ENCODE measurements at places on chromosomes 3 and 15.
A peak's percentile ranks its signal among the peaks of the same experiment; 100 is the strongest.

GRCh38 chr15:85137489-85138168, 156.0 kb downstream of the PDE8A start:
- DNase-seq: no peak

DNA sequence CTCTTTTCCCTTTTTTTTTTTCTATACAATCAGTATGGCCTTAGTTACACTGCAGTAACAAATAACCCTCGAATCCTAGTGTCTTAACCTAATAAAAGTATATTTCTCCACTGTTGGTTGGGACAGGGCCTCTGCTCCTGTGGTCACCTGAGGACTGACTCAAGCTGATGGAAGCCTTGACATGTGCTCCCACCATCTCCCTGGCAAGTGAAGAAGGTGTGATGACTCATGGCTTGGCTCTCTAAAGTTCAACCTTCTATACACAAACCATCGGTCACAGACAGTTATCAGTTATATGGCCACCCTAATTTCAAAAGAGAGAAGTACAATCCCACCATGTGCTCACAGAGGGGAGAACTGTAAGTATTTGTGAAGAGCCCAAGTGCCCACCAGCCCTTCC, 65.8 kb upstream of the CACNA2D3 start:
- no peak for DNase-seq

- DNase-seq: no peak
Observed at GRCh38 chr15:64969401-64969800, 20.3 kb downstream of the SPG21 start.

DNA sequence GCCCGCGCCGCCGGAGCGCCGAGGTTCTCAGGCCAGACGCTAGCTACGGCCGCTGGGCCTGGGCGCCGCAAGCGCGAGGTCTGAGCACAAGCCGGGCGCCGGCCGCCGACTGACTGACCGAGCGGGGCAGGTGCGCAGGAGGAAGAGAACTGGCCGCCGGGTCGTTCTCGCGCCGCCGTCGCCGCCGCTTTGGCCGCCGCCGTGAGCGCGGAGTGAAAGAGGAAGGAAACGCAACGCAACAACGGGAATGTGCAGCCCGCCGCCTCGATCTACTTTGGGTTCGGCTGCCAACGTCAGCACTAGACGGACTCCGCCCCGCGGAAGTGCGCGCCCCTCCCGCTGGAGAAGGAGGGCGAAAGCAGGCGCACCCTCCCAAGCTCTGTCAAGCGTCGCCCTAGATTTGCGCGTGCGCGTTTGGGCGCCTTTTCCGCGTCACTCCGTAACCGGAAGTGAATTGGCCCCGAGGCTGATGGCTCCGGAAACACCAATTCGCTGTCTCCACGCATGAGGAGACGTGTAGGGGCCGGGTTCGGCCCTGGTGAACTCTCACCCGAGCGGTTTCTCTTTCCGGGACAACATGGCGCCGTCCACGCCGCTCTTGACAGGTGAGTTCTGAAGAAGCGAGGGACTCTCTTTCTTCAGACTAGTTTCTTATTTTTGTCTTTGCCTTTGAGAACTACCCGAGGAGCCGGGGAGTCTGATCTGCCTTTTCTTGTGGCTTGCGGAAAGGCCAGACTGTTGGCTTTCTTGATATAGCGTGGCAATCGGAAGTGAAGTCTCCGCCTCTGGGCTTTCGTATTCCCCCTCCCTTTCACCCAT, at the start of the genes EIF2A and SERP1:
EIF2A (plus strand) TSS at position 562 of the 819 bp plus-strand sequence; CDS start at position 578, 16 bp downstream.
SERP1 (minus strand) TSS at position 271 of the 819 bp plus-strand sequence. CDS start 361 bp downstream, outside the sequence.
- DNase-seq: peak; percentile 95

DNA sequence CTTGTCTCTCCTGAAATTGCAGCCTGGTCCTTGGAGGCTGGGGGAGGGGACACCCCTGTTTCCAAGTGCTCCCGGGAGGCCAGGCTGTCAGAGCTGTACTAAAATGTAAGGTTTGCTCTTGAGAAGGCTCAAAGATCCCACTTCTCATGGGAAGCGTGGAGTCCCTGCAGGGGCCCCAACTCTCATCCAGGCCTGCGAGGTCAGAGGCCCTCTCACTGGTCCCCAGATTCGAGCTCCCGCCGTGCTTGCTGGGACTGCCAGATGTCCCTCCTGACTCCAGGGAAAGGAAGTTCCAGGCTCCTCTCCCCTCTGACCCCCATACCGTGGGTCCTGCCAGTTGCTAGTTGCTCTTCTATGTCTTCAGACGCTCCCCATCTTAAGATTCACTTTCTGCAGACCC, 14.5 kb upstream of the ANPEP start:
- DNase-seq: no peak

DNA sequence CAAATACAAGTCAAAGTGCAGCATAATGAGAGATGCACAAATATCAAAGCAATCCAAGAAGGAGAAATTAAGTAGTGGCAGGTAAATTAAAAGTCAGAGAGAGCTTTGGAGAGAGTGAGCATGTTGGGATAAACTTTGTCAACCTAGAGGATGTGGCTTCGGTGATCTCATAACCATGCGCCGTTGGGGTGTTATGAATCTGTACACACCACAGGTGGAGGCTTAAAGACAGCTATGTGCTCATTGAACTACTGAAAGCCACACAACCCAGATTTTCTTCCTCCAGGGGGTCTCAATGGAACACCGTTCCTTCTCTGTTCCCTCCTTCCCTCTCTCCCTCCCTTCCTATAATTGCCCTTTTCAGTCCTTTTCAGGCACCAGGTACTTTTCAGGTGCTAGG, 52.0 kb downstream of the SUCNR1 start:
- DNase-seq: no peak

- no peak for DNase-seq
Observed at GRCh38 chr3:46091046-46091445, 63.8 kb upstream of the XCR1 start.

- no peak for DNase-seq
Observed at GRCh38 chr3:188306435-188307005, 152.6 kb downstream of the LPP start.

DNA sequence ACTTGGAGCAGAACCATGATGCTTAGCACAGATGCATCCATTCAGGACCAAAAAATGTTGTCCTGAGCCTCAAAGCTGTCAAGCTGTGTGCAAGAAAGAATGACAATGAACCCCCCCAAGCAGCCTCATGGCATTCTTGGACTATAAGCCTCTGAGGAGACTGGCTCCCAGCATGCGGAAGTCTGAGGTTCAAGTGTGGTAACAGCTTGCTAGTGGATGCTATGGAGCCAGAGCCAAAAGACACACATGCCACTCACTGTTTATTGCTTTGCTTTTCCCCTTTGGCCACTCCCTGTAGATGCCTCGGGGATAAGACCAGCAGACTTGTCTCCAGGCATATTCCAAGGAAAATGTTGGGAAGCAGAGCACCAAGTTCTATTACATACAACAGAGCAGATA, 38.2 kb upstream of the SNRK start:
- DNase-seq: no peak

GRCh38 chr3:190644035-190644434, 130.2 kb downstream of the IL1RAP start:
- no peak for DNase-seq

DNA sequence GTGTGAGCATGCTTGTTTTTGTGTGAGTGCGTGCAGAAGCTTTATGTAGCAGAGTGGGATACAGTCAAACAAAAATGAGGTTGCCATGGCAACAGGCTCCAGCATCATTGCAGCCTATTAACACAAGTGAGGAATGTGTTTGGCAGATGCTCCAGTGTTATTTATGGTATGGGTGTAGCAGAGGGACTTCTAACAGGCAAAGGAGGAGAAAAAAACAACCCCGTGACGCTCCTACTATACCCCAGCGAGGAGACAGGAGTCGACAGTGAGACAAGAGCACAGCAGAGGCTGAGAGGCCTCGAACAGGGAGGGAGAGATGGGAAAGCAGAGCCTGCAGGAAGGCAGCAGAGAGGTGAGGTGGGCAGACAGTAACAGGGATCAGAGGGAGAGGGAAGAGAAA, 4.9 kb downstream of the ADCY5 start:
- no peak for DNase-seq

GRCh38 chr3:72681598-72681997, 166.6 kb downstream of the SHQ1 start:
- no peak for DNase-seq

- DNase-seq: no peak
Observed at GRCh38 chr15:64024172-64025050, 21.9 kb downstream of the DAPK2 start.

GRCh38 chr15:40290918-40291574, 8.2 kb upstream of the ANKRD63 start:
- DNase-seq: no peak

Data from GM10248 (cell line).